ENCODE measurements at places on chromosomes 2 and 18. TPM values are rescaled to one million over a fixed set of nuclear protein-coding genes. Genes with fewer than 3 reads are reported as not detected.

The DNAJC5G gene
- total RNA-seq, result not detected

The PID1 gene
- total RNA-seq, result 4.5 TPM

The POTEC gene
- not detected for total RNA-seq

The RNMT gene
- 32.3 TPM for total RNA-seq

The ALKAL2 gene
- total RNA-seq, result not detected

Measured in melanocyte of skin (primary cell).